ENCODE measurements at places on chromosomes 3 and 15.

DNA sequence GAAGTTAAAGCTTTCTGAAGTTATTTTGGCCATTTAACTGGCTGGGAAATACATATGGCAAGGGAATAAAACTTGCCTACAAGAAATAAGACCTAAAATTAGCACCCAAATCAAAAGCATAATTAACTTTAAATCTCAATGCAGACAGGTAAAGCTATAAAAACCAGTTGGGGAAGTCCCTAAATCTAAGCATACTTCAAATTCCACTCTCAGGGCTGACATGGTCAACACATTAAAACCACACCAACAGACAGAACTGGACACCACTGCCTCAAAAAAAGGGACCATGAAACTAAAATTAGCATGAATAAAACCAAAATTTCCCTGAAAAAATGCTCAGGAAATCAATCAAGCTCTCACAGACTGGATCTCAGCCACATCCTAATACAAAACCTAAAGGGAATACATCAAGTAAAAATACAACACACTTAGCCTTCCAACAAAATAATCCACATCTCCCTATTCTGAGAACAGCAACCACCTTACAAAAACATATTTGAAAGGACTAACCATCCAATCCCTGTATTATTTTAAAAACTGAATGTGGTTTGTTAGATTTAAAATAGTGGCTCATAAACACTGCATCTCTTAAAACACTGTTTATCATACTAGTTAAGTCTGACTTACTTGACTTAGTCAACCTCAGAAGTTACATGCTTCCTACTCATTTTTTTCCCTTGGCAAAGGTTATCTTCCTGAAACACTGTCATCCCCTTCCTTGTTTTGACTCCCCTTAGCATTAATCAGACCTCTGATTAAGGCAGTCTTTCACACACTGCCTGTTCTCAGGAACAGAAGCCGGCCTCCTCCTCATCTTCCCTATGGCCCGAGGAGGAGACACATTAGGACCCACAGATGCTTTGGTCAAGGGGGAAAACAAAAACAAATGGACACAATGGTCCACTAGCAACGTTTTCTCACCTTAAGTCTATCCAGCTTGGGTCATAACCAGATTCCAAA, 8.3 kb downstream of the TRA2B start:
- DNase-seq: no peak

- no peak for DNase-seq
Measured at GRCh38 chr3:10406414-10406813, 85.5 kb upstream of the SEC13 start.

DNA sequence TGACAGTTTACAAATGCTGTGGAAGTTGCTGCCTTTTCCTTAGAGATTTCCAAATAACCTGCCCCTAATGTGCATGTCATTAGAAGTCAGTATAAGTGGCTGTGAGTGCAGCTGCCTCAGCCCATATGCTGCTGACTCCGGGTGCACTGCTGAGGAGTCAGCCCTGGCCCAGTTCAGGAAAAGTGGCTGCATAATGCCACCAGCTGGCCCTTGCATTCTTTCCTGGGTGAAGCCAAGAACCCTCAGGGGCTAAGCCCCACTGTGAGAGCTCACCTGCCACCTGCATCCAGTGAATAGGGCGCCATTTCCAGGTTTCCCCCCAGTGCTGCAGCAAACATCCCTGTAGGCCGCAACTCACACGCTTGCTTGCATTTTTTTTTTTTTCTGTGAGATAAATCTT, 139.9 kb downstream of the TJP1 start:
- no peak for DNase-seq

DNA sequence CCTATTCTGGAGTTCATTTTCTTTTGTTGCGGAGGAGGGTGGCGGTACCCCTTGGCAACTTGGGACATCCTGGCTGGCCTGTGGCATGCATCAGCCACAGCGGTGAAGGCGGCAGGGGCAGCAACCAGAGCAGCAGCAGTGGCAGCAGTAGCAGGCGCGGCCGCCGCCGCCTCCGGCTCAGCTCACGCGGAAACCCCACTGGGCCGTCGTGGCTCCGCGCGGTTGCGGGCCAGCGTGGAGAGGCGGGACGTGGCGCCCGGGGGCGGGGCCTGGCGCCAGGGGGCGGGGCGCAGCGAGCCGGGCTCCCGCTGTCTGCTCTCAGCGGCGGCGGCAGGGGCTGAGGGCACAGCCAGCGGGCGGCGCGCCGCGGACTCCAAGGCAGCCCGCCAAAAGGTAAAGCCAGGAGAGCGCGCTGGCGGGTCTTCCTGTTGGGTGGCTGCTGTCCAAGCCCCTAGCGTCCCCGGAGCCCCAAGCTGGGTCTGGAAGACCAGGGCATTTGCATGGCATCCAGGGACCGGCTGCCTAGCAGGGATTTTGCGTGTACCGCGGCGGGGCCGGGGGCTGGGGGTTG, 334.4 kb upstream of the THRB start:
- DNase-seq: no peak

DNA sequence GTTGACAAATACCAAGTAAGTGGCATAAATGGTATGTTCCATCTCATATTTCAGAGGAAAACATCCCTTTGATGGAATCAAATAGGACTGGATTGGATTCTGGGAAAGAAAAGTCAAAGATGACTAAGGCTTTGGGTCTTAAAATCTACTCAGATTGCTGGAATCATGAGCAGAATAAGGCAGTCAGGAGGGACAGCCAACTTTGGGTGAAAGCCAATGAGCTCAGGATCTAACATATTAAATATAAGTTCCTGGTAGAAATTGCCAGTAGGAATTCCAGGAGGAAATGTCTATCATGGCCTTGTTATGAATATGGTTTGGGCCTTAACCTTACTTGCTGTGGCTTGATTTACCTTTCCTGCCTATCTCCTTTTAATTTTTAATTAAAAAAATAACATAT, 55.3 kb downstream of the ISL2 start:
- no peak for DNase-seq

DNA sequence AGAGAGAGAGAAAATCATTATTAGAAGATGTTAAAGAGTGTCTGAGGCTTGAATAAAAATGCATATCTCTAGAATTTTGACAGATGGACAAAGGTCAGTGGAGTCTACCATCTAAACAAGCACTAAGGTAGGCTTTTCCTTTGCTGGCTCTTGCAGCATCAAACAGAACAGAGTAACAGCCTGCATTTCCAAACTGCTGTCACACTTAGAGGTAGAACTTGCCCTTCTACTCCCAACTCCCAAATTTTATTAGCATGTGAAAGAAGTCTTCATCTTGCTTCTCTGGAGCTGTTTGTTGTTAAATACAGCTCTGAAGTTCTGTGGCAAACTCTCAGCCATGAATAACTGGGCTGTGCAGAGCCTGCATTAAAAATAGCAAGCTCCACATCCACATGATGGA, 4.1 kb upstream of the MB21D2 start:
- no peak for DNase-seq

DNA sequence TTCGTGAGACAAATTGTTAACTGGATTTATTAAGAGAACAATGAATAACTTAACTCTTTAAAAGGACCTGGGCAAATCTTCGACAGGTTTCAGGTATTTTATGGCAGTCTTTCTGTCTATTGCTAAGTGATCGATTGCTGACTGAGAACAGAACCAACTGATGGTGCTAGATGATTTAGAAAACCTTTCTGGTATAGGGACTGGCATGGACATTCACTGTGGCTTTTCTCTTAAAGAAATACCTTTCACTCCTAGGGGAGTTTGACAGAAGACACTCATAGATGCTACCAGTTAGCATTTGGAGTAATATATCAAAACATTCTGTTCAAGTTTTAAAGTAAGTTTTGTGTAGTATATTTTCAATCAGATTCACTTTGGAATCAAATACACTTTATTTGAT, 654 bp downstream of the PPARG start:
- DNase-seq: no peak

- DNase-seq: no peak
Measured at GRCh38 chr3:50136714-50137405, 18.3 kb upstream of the SEMA3F start.

DNA sequence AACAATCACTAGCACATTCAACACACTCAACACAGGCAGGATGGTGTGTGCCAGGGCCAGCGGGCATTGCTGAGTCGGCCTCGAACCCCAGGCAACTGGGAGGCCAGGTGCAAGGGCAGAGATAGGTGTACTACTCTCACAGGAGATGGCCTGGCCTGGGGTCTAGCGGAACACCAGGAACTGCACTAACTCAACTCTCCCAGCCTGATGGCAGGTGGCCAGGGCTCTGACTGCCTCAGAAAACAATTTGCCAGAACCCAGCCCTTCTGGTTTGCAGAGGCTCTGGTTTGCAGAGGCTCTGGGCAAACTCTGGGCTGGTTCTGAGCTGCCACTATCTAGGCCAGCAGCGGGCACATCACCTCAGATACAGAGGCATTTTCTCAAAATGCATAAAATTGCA, 229.2 kb upstream of the CHRNA7 start:
- DNase-seq: no peak

DNA sequence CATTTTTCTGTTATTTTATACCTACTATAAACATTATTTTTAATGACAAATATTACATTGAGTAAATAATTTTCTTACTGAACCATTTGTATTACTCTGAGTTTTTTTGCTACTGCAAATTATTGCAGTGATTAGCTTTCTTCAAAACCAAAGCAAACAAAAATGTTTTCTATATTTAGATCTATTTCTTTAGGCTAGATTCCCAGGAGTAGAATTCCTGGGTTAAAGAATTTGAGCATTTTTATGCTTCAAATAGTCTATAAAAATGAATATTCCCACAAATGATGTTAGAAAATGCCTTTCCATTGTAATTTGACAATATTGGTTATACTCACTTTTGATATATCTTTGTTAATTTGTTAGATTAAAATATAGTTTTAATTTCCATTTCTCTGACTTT, 76.8 kb downstream of the LEKR1 start:
- no peak for DNase-seq

DNA sequence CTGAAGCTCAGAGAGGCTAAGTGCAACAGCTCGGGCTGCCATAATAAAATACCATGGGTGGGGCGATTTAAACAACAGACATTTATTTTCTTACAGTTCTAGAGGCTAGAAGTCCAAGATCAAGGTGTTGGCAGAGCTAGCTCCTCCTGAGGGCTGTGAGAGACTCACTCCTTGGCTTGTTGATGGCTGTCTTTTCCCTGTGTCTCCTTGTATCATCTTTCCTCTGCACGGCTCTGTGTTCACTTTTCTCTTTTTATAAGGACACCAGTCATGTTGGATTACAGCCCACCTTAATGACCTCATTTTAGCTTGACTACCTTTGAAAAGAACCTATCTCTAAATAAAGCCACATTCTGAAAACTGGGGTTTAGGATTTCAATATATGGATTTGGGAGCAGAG, 129.7 kb downstream of the RPL22L1 start:
- DNase-seq: no peak

- no peak for DNase-seq
Measured at GRCh38 chr3:42394579-42395288, 15.7 kb downstream of the LYZL4 start.

DNA sequence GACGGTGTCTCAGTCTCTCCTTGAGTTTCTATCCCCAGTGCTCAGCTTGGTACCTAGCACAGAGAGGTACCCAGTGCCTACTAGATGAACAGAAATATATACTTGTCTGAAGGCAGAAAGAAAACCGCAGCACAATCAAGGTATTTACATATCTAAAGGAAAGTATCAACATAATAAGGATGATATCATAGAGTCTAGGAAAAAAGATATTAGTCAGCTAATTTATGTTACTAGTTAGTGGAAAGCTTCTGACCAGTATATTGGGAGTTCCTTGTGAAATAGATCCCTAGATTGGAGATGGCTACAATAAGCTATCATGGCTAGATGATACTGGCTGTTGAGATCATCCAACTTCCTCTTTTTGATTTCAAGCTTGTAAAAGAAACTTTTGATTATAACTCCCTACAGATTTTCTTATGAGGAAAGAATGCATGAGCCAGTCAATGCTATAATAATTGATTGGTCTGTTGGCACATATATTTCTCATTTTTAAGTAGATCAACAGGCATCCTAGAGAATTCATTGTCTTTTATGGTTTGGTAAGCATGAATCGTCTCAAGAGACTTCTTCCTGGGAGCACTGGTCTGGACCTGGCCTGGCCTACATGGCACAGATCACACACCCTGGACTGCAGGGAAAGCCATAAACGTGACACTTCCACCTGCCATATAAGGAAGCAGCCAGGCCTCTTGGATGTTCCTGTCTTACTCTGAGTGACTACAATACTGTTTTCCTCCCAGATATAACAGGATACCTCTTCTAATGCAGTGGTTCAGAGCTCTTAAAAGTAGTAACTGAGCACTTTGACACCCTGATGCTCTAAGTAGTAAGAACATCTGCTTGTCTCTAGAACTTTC, 60.7 kb downstream of the IMPG2 start:
- DNase-seq: no peak

DNA sequence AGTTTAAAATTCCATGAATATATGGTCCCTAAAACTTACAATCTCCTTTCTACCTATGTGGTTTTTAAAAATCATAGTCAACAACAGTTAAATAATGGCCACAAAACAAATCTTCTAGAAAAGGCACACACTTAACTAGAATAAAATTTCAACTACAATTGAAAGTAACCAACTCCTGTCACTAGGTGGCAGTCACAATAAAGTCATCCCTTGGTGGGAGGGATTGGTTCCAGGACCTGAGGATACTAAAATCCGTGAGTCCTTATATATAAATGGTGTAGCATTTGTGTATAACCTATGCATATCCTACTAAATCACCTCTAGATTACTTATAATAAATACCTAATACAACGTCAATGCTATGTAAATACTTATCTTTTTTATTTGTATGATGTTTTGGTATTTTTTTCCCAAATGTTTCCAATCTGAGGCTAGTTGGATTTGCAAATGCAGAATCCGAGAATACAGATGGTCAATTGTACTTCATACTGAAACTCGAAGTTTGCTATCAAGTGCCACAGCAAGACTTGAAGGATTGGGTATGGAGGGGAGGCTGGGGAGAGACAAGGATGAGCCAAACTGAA, 172.6 kb downstream of the FMN1 start:
- no peak for DNase-seq

DNA sequence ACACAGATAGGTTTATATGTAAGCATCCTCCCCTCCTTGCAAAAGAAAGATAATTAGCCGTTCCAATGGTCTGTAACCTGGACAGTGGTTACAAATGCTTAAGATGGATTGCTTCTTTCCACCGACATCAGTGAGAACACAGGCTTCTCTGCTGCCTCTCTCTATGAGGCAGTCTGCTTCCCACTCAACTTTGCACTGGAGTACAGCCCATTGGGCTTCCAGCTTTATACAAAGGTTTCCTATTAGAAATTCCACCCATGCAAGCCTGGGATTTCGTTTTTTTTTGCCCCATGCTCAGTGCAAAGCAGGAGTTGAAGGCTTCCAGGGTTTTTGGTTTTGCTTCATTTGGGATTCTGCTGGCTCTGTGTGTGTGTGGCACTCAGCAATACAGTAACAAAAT, 47.3 kb upstream of the C3orf22 start:
- DNase-seq: no peak

GRCh38 chr3:73503781-73504180, 121.0 kb downstream of the PDZRN3 start:
- no peak for DNase-seq

DNA sequence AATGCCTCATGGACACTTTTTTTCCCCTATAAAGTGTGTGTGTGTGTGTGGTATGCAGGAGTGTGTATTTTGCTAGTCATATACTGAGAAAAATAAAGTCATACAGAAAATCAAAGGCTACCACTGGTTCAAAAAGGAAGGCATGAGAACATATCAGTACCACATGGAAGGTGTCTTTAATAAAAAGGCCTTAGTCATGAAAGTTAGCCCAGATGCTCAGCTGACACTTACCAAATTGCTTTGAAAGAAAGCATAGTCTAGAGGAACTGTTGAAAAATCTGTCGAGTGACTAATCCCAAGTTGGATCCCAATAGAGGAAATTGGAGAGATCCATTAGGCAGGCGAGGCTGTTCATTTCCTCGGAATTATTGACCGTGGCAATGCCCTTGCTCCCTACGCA, 432.9 kb upstream of the CFAP20DC start:
- DNase-seq: no peak

All from activated naive CD4-positive, alpha-beta T cell (primary cell).